ENCODE measurements at places on chromosomes 2 and 18.

- DNase-seq, result no peak
Measured at GRCh38 chr18:6606411-6607085, 123.0 kb upstream of the ARHGAP28 start.

DNA sequence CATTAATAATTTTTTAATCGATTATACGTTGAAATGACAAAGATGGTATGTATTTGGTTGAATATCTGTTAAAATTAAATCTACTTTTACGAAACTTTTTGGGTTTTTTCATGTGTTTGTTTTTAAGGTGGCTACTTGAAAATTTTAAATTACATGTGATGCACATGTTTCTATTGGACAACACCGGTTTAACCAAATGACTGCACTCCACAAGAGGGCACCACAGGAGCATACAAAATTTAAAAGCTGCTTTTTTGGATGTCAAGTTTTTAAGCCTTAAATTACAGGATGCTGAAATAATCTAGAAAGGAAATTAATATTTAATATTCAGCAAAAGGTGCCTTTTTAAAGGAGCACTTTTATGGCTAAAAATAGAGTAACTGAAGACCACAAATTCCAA is 98.7 kb downstream of the ACVR1 start:
- DNase-seq, result peak; percentile 35

GRCh38 chr18:62621546-62621945 is 93.8 kb upstream of the PHLPP1 start:
- no peak for DNase-seq

DNA sequence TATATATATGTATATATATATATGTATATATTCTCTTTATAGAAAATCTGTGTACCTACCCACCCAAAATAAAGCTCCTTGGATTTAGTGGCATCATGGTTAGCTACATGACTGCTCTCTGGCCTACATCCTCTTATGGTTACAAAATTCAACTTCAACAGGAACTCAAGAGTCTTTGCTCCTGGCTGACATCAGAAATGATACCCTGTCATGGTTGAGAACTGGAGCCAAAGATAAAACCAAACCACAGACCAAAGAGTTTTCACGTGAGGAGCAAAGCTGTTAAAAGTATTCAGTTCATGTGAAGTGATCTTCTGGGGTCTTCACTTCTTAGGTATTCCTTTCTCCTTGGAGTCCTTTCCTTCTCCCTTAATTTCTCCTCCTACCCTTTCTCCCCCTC is 476.3 kb downstream of the SOX11 start:
- DNase-seq, result no peak

DNA sequence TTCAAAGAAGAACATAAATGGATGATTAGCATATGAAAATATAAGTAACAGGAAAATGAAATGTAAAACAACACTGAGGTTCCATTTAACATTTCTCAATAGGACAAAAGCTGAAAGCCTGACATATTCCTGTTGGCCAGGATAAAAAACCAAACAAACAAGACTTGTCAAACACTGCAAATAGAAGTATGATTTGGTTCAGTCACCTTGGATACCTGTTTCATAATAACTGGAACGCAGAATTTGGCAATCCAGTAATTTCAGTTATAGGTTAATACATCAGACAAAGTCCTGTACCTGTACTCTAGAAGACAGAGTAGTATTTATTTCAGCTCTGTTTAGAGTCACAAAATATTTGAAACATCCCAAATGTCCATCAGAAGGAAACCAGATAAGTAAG is 16.5 kb upstream of the EVA1A start:
- no peak for DNase-seq

GRCh38 chr2:50111067-50111466 is 920.9 kb downstream of the NRXN1 start:
- no peak for DNase-seq

DNA sequence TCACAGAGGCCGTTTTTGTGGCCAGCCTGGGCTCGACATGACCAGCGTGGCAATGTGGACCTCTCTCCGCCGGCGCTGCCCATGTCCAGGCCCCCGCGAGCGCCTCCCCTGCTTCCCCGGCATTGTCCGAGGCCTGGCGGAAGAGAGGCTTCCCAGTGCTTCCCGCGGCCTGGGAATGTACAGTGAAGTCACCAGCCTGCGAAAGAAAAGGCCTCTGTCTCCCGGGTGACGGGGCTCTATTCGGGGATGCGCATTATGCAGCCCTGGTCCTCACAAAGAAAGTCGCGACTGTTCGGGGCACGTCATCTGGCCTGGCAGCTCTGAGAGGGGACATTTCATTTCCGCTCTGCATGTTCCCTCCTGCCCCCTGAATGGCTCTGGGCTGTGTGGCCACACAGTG is 109.2 kb upstream of the AGAP1 start:
- no peak for DNase-seq

DNA sequence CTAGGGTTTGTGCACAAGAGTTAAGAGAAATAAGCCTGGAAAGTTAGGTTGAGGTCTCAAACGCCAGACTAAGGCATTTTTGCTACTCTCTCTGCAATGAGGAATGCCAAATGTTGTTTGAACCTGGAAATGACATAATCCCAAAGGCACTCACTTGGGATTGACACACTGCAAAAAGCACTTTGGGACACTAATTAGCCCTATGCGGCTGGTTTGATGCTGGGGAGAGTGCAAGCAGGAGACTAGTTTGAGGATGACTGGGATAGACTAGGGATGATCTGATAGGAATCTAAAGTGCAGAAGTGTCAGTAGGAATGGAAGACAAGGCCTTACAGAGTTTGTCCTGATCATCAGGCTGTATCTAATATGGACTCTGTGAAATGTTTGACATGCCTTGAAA is 469.0 kb downstream of the SLC4A3 start:
- DNase-seq, result no peak

- no peak for DNase-seq
Measured at GRCh38 chr2:65608916-65609315, 176.5 kb upstream of the SPRED2 start.

GRCh38 chr2:109066917-109067597 is 61.9 kb upstream of the SH3RF3 start:
- no peak for DNase-seq

DNA sequence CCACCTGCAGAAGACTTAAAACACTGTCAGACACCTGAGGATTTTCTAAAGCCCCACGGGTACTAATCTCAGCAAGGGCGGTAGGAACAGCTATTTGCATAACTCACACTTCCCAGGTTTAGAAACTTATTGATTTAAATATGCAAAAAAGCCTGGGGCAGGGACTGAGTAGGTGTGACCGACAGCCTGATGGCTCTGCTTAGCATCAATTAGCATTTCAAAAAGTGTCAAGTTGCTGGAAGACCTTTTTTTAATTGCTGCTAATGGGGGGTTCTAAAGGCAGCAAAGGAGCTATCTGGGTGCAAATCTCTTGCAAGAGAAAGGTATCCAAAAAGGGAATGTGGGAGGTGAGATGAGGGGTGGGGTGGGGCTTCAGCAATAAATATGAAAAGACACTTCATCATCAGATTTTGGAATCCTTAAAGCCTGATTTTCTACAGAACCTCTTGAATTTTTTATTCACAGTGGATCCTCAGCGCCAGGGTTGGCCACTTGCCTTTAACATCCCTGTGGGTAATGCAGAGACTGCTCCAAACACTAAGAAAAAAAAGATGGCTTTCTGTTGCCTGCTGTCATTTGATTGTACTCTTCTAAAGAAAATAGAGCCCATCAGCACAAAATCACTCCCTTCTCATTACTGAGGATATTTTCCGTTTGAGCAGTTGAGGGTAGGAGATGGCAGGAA is 121.1 kb upstream of the RMP24 start:
- DNase-seq, result no peak

DNA sequence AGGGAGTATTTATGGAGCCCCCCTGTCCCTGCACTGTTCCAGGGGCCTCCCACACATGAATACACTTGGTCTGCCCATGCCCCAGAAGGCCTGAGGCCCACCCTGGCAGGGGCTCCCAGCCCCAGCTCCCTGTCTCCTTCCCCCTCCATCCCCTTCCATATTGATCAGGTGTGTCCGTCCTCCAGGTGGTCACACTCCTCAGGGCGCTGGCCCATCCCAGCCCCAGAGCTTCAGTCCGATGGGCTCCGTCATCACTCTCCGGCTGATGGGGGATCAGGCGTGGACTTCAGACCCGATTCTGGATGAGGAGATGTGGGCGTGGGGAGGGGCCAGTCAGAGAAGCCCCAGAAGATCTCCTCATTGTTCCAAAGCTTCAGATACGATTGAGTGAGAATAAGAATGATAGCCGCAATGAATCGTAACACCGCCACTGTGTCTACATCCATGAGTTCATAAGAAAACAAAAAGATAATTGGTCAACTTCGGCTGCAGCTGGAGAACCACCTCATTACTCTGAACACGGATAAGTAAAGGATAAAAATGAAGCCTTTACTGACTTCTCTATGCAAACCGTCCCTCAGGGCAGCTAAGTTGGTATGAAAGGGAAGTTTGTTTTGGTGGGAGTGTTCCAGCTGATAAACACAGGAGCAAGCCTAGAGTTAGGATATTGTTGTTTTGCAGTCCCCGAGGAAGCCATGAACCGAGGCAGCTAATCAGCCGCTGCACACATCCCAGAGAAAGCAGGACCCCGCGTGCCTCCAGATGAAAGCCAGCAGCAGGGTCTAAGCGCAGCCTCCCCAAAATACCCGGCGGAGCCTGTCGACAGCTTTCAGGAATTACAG is 279.5 kb downstream of the NDUFA10 start:
- no peak for DNase-seq

DNA sequence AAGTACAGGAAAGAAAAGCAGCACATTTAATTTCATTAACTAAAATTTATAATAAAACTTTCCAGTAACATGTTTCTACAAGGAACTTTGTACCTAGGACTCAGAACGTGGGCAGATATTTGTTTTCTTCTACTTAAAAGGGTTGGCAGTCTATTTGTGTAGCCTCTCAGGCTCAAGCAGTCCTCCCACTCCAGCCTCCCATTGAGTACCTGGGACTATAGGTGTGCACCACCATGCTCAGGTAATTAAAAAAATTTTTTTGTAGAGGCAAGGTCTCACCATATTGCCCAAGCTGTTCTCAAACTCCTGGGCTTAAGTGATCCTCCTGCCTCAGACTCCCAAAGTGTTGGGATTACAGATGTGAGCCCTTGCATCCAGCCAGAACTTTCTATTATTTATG is 36.8 kb downstream of the UGP2 start:
- DNase-seq, result no peak

DNA sequence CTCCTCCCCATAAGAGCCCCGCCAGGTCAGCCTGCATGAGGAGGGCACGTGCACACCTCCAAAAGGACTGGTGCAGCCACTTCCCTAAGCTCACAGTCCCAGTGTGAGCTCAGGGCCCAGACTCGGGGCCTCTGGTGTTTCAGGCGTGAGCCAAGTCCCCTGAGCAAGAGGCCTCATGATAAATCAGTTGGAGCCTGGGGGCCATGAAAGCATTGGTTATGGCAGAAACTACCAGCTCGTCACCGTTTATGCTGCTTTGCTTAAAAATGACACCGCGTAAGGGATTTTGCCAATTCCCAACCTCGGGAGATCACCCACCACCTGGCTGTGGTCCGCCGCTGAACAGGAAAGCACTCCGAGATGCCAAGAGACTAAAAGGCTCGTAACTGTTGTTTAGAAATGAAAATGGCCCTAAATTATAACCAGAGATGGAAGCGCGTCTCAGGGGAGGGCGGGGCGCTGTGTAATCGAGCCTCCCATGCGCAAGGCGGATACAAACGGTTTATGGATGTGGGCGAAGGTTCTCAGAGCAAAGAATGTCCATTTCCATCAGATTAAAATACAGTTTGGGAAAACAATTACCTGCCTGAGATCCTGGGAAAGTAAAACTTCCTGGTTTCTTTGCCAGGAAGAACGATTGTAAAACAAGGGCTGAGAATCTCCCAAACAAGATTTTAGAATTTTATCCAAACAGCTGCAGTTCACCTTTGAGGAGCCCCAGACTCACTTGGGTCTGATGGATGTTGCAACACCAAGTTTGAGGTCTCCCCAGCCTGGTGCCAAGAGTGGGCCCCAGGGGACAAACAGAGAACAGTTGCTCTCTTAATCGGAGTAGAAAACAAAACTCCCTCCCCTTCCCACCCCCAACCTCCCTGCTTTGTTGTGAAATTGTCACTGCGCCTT is 141.4 kb downstream of the BCL2 start:
- no peak for DNase-seq

GRCh38 chr2:39618736-39619135 is 47.0 kb upstream of the TMEM178A start:
- no peak for DNase-seq

GRCh38 chr18:50981381-50981780 is 13.5 kb downstream of the ELAC1 start:
- no peak for DNase-seq

Measured in CD4-positive, alpha-beta memory T cell (primary cell).